ENCODE measurements at places on chromosomes 13 and 19.

- H3K27ac ChIP-seq: no peak overlapping the region
- no peaks in the 10 kb centered on the region for H3K4me1 ChIP-seq
- H3K27me3 ChIP-seq: no peaks in the 10 kb centered on the region
- no peaks in the 10 kb centered on the region for H3K36me3 ChIP-seq
These were observed 869.5 kb upstream of the PCDH9 start for GRCh38 chr13:68099631-68100030.

- peak overlapping the region; percentile 20 for H3K27ac ChIP-seq
- no peaks in the 10 kb centered on the region for H3K4me1 ChIP-seq
- no peak overlapping the region for H3K4me3 ChIP-seq
- H3K36me3 ChIP-seq: no peaks in the 10 kb centered on the region
- H3K27me3 ChIP-seq: no peaks in the 10 kb centered on the region
These were observed 35.9 kb upstream of the MAB21L1 start for GRCh38 chr13:35512271-35512920.

DNA sequence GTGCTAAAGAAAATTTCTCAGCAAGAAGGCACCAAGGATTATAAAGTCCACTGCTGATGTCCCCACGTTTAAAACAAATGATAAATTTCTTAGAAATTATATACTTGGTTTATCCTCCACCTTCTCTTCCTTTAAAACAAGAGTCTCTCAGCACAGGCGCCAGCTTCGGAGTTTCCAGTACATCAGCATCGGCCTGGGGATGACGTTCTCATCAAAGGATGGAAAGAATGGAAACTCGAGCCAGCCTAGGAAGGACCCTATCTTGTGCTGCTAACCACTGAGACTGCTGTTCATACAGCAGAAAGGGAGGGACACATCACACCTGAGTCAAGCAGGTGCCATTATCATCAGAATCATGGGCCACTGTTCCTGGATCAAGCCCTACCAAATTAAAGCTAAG lies 29.8 kb upstream of the ZNF83 start:
- no peak for DNase-seq
- H3K4me1 ChIP-seq: no peaks in the 10 kb centered on the region
- no peaks in the 10 kb centered on the region for H3K36me3 ChIP-seq
- H3K4me3 ChIP-seq: no peak overlapping the region
- H3K27ac ChIP-seq: no peak overlapping the region

DNA sequence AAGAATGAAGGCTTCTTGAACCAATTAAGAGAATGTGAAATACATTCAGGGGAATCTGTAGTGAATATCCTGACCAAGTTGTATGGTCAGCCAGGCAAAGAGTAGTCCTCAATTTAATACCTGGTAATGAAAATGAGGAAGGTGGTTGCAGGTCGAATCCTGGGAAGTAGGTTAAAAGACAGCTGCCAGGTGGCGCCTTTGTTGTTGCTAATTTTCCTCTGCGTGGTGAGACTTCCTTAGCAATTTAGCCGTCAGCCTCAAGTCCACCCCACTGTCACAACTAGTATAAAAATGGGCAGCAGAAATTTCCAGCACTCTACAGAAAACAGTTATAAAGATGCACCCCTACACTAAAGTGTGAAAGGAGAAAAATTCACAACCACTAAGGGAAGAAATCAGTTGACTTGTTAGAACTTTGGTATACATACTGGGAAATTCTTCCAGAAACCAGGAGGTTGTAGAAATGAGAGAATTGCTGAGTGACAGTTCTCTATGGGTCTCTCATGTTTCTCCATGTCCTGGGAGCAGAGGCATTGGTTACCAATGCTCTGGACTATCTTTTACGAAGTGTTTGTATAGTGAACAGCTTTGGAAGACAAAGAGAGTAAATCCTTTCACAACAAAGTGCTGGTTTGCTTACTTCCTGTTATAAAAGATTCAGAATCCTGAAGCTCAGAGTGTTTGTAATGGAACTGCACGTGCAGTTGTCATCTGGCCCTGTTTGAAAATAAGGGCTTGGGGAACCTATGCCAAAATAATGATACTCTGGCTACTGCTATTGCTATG lies 235.9 kb downstream of the NHLRC3 start:
- no peaks in the 10 kb centered on the region for H3K4me1 ChIP-seq
- H3K27me3 ChIP-seq: no peaks in the 10 kb centered on the region
- no peak overlapping the region for H3K4me3 ChIP-seq

GRCh38 chr19:48982280-48982679 lies 10.8 kb downstream of the GYS1 start:
- H3K4me1 ChIP-seq: no peaks in the 10 kb centered on the region
- no peak overlapping the region for H3K27ac ChIP-seq
- H3K4me3 ChIP-seq: no peak overlapping the region
- H3K36me3 ChIP-seq: no peaks in the 10 kb centered on the region

All from breast epithelium (tissue), 4 donors.